Stimulated activated CD4-positive, alpha-beta T cell treated with anti-CD3 and anti-CD28 coated beads, Interleukin-4, amount 100 ng/mL, for 24 hours (primary cell): ENCODE measurements at places on chromosomes 13 and 19.

GRCh38 chr19:29887442-29887855 is 54.6 kb upstream of the URI1 start:
- no peak for DNase-seq

DNA sequence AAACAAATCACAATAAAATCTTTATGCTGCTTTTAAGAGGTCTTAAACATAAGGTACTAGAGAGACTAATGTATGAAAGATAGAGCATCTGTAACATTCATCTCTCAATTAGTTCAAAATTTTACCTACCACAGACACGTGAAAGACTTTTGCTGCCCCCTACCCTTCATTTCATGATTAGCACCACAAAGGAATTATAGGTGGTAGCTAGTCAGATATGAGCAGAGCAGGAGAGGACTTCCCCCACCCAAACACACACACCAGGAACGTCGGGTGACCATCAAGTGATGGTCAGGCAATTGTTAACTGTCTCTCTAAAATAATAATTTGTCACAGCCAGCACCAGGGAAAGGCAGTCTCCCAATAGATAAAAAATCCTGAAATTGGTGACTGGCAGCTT is 1531.7 kb upstream of the SPRY2 start:
- no peak for DNase-seq

DNA sequence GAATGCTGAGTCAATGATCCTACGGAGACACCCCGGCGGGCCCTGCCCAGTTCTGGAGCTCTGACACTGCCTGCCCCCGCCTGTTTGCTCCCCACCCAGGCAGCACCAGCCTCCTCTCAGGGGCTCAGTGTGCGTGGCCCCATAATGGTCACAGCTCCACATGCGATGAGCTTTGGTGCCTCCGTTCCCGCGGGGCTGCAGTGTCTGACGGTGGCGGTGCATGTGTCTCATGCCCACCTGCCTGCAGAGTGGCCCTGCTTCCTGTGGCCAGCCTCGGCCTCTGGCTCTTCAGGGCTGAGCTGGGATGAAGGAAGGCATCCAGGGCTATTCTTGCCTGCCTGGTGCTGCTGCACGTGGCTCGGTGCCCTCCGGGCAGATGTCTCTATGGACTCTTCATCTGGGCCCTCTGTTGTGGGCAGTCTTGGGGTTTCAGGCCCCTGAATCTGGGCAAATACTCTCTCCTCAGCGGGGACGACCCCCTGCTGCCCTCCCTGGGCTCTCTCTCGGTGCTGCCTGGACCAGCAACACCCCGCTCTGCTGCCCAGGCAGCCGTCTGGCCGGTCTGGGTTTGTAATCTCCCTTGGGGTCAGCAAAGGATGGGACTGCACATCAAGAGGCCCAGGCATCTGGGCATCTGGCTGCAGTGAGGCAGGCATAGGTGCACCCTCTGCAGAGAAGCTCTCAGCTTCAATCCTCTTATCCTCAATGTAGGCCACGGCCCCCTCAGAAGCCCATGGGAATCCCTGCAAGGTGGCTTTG is 19.3 kb upstream of the TMEM255B start:
- no peak for DNase-seq

- DNase-seq = peak; percentile 63
Measured at GRCh38 chr19:35346193-35347052, 1.3 kb upstream of the FFAR1 start.

DNA sequence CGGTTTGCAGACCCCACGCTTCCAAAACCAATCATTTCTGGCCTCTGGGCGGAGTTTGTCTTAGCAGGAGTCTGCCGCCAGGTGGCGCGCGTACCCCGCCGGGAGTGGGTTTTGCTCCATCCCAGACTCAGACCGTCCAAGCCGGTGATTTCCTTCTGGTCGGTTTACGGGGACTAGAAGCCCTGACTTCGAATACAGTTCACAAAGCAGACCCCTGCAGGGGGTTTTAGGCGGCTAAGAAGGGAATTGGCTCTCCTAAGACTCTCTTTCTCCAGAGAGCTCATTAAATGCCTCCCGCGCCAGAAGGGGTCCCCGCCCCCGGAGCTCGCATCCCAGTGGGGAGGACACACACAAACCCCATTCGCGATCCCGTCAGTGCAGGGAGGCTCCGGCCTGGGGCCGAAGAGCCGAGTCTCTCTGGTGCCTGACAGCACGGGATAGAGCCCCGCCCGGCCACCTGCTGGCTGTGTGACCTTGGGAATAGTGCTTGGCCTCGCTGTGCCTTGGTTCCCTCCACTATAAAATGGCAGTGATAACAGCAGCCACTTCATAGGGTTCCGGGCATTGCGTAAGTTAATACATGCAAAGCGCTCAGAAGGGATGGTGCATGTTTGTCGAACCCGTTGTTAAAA is 8.6 kb upstream of the NUP62 start:
- peak; percentile 82 for DNase-seq

- DNase-seq = no peak
Measured at GRCh38 chr13:110108348-110109139, 198.4 kb downstream of the COL4A1 start.

GRCh38 chr19:50003810-50004419 is 21.3 kb downstream of the VRK3 start:
- peak; percentile 40 for DNase-seq

- DNase-seq = peak; percentile 60
Measured at GRCh38 chr13:112873851-112874750, 94.9 kb upstream of the MCF2L start.

DNA sequence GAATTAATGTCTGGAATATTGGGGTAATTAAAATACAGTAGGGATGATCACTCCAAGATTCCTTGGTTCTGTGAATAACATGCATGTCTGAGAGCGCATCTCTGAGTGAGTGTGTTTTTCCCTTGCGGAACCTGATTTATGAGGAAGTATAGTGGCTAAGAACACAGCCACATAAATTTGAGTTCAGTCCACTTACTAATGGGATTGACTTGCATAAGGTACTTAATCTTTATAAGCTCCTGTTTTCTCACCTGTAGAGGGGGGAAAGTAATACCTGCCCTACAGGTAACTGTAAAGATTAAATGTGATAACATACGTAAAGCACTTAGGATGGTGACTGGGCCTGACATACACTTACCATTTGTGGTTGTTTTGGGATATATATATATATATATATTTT is 60.8 kb downstream of the KLF5 start:
- no peak for DNase-seq

DNA sequence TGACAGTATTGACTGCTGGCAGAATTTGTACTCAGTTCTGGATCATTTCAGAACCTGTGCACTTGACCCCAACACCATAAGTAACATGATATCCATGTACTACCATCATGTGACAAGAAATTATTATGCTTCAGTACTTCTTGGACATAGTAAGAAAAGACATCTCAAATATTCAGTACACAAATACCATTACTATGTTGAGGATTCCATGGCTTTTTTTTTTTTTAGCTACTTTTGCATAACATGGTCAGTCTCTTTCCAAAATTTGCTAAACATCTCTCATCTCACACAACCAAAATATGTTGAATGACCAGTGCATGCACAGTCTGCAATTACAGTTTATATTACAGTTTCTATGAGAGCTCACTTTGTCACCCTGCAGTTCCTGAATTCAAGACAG is 85.3 kb downstream of the FLT1 start:
- DNase-seq = no peak

GRCh38 chr13:32587811-32588170 is 1.5 kb downstream of the PDS5B start:
- DNase-seq = no peak

DNA sequence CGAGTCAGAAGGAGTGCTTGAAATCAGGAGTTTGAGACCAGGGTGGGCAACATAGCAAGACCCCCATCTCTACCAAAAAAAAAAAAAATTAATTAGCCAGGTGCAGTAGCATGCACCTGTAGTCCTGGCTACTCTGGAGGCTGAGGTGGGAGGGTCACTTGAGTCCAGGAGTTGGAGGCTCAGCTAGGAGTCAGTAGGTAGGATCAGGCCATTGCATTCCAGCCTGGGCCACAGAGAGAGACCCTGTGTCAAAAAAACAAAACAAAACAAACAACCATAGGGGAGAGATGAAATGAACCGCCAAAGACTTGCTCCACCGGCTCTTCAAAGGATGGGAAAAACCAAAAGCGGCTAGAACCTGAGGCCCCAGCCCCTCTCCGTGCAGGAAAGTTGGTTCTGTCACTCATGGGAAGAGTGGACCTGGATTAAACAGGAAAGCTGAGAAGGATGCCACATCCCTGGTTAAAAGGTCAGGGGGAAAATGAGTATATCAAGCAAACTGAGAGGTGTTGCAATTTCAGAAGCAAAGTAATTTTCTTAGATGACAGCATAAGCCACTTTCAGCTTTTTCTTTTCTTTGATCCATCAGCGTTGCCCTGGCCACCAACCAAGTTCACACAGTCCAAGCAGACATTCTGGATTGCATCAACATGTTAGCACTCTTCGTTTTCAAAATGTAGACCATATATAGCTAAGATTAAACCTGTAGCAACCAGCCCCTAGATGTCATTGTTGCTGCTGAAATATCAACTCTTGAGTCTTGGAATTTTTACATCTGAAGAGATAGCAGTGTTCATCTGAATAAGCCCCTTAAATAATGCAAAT is 8.9 kb upstream of the ZNF507 start:
- no peak for DNase-seq

GRCh38 chr13:27973291-27973690 is 4.2 kb upstream of the CDX2 start:
- DNase-seq = no peak

DNA sequence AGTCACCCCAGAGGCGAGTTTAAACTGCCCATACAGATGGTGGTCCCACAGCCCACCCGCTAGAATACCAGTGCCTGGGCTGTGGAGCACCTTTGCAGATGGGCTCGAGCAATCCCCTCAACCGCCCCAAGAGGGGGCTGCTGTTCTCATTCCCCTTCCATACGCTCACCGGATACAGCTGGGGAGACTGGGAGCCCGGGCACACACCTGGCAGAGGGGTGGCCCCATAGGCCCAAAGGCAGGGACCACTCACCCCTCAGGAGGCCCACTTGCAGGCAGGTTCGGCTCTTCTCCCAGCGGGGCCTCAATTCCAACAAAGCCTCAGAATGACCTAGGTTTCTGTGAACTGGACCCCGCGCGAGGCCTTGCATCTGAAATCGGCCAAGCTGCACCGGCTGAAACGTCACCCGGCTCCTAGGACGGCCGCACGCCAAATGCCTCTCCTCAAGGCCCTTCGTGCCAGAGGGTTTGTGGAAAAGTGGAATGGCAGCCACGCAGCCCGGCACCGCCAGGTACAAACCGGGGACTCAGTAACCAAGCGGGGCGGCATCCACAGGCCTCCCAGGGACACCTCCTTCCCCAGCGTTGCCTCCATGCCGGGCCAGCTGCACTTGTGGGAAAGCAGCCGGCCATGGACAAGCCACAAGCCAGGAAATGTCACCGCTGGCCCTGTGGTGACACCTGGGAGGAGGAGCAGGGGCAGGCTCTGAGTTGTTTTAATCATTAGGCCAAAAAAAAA is 18.7 kb downstream of the MLLT1 start:
- DNase-seq = no peak

DNA sequence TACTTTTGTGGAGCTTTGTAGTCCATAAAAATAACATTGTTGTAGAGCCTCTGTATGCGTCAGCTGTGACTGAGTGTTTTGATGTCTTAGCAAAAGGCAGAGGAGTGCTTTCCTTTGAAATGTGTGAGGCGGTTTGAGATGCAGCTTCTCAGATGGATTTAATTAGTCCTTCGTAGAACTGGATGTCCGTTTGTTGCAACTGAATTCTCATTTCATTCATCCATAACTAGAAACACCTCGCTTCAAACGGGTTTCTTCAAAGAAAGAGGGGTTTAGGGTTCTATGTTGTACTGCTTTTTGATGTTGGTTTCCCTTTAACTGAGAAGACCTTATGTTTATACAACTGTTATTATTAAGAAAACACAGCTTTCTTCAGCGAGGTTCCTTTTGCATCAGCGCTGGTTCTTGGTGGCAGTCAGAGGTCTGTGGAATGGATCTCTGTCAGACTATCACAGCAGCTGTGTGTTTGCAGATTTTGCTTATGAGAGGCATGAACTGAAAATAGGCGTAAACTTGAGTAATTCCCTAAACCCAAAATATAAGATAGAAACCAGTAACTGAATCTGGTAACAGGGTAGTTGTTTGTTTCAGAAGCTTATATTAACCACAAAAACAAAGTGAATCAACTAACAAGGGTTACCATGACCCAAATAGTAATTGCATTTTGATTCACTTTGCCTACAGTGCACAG is 194.4 kb downstream of the GGACT start:
- DNase-seq = peak; percentile 20

DNA sequence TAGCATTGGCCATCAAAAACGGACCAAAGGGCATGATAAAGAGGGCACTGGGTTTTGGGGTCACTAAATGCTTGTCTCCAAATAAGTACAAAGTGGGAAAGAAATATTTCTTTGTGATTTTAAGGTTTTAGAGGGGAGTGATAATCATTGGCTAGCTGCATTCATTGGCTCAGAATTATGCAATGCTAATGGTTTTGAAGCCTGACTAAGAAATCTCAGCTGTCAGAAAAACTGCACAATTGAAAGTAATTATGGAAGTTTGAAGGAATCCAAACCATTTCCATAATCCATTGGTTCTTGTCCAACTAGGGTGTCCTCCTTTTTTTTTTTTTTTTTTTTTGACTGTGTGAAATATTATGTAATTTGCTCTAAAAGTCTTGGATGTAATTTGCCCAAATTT is 88.2 kb upstream of the ARGLU1 start:
- no peak for DNase-seq

DNA sequence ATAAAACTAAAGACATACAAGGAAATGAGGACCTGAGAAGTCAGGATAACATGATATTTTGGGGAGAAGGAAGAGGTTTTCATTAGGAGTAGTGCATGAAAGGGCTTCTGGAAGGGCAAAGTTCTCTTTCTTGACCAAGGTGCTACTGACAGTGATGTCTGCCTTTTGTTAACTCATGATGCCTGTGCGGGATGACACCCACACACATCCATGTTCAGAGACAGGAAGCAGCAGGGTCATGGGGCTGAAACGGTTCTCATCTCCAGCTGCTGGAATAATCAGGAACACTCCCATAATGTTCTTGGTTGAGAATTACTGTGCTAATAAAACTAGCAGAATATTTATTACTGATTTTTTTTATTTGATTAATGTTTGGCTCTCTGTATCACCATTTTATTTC is 29.1 kb downstream of the KCNC3 start:
- DNase-seq = no peak

GRCh38 chr19:57771417-57771816 is 1.9 kb downstream of the ZNF586 start:
- no peak for DNase-seq

GRCh38 chr19:40718774-40719391 is 2.0 kb downstream of the ITPKC start:
- DNase-seq = no peak
